ENCODE measurements at places on chromosomes 2 and 18.

GRCh38 chr2:163990101-163990500, 254.3 kb upstream of the FIGN start:
- DNase-seq, result no peak

GRCh38 chr2:177084607-177085006, 128.0 kb upstream of the HNRNPA3 start:
- no peak for DNase-seq

GRCh38 chr2:60976875-60977561, 40.5 kb upstream of the PEX13 start:
- no peak for DNase-seq

- DNase-seq, result no peak
These were observed 127.3 kb downstream of the MSH2 start for GRCh38 chr2:47530105-47530760.

DNA sequence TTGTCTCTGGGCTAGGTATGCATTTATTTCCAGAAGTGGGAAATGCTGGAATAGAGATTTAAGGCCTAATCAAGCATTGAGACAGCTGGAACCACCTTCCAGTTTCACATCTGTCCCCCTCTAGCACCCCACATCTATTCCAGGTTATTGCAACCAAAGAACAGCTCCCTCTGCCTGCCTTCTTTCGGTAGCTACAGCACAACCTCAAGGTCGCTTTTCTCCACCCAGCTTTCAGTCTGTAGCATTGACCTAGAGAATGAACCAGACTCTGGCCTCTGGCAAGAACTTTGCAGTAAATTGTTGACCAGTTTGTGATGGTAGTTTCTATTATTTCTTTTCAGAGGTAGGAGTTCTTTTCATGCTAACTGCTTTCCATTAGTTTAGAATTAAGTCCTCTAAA, 484.2 kb downstream of the DLGAP1 start:
- DNase-seq, result no peak

DNA sequence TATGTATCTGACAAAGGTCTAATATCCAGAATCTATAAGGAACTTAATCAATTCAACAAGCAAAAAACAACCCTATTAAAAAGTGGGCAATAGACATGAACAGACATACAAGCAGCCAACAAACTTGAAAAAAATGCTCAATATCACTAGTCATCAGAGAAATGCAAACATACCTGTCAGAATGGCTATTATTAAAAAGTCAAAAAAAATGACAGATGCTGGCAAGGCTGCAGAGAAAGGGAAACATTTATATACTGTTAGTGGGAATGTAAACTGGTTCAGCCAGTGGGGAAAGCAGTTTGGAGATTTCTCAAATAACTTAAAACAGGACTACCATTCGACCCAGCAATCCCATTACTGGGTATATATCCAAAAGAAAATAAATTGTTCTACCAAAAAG, 21.6 kb downstream of the SESTD1 start:
- DNase-seq, result no peak

DNA sequence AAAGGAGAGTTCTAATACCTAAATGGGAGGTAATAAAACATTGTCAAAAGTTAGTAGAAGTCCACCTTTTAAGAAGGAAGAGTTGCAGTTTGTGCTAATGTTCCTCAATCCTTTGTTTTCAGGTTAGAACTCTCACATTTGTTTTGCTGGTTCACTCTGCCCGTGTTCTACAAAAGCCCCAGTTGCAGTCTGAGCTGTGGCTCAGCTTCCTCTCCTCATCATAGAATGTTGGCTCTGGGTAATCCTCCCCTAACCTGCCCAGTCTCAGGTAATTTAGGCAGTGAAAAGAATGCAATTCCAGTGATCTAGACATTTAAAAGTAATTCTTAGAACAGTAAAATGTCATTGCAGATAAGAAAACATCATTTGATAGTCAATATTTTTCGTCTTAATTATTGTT, 1410.4 kb upstream of the ZEB2 start:
- no peak for DNase-seq

GRCh38 chr2:144213797-144214196, 306.1 kb downstream of the ZEB2 start:
- DNase-seq, result no peak

DNA sequence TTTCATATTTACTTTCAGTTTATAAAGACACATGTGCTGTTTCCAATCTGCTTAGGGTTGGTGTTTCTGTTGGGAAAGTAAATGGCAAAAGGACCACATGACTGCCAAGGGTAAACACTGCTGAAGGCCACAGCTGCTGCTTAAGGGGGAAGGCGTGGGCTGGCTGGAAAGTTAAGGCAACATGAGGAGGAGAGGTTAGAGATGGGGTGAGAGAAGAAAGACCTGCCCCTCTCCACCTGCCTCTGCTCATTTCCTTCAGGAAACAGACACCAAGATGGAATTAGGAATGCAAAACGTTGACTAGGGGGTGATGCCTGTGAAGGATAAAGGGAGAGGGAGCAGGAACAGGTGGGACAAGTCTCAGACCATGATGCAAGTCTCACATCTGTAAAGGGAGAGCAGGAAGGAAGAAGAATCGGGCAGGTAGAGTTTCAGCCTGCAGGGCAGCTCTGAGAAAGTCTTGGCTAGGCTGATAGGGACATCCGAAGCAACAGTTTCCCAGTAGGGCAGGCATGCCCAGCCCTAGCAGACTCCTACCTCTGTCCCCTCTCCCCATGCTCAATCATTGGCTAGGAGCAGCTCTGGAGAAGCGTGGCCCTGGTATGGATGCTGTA, 86.0 kb downstream of the CDC42EP3 start:
- DNase-seq, result no peak

- no peak for DNase-seq
These were observed 21.0 kb downstream of the HJURP start for GRCh38 chr2:233833345-233833744.

DNA sequence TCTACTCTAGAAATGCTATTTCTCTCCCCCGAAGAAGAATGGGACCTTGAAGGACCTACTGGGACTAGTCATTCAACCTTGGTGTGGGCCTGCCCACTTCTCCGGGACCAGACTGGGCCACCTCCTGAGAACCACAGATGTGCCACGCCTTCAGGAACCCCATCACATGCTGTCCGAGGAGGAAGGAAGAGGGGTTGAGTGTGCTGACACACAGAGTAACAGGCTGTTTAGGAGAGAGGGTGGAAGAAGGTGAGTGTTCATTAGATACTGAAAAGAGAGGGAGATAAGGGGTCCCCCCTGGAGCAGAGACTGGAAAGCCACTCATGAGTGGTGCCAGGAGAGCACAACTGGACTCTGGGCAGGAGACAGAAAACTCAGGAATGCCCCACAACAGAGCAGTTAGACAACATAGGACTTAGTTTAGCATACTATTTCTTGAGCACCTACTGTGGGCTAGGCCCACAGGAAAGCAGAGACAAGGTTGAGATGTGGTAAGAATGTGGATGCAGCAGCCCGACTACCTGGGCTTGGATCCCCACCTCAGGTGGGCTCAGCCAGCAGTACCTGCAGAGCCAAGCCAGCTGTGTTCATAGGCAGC, 286.4 kb upstream of the NCKAP5 start:
- DNase-seq, result no peak

- no peak for DNase-seq
These were observed 98.2 kb downstream of the DYNC1I2 start for GRCh38 chr2:171785450-171785849.

- no peak for DNase-seq
These were observed 168.1 kb downstream of the TRIB2 start for GRCh38 chr2:12884713-12885282.

GRCh38 chr18:48861181-48861708, 89.5 kb downstream of the SMAD7 start:
- DNase-seq, result no peak

DNA sequence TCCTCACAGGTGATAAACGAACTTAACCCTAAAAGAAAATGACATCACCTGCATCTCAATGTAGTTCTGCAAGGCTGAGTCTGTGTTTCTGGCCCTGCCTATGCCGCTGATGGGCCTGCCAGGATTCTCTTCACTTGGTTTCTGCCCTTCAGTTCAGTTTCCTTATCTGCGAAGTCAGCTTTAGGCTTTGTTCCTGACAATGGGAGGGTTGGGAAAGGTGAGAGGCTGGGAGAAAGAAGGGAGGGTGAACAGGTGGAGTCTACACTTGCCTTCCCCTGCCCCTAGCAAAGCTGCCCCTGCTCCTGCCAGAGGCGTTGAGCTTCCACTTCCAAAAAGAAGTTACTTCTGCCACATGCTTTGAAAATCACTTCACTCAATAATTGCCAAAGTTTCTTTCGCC, 124.0 kb upstream of the APCDD1 start:
- no peak for DNase-seq

DNA sequence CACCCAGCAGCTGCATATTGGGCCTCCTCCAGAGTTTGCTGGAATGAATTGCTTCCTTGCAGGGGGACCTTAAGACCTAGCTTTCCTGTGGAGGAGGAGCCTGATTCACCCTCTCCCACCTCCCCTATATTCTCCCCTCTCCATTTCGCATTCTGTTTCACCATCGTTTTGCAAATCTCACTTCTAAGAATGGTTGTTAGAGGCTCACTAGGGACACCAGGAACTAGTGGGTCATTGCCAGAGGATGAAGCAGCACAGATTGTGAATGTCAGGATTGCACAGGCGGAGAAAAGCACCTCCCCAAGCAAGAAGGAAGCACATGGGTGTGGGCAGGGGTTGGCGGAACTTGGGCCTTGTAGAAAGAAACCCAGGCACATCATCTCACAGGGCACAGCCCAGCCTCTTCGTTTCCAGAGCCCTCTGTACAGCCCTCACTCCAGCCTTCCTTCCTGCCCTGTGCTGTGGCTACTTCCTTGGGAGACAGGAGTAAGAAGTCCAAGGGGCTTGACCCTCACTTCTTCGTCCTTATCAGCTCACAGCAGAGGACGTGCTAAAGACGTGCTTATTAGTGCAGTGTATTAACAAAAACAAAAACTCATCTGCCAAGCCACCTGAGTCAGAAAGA, 63.4 kb downstream of the TACR1 start:
- DNase-seq, result no peak

- DNase-seq, result no peak
These were observed 177.0 kb upstream of the RBMS1 start for GRCh38 chr2:160670618-160671017.

DNA sequence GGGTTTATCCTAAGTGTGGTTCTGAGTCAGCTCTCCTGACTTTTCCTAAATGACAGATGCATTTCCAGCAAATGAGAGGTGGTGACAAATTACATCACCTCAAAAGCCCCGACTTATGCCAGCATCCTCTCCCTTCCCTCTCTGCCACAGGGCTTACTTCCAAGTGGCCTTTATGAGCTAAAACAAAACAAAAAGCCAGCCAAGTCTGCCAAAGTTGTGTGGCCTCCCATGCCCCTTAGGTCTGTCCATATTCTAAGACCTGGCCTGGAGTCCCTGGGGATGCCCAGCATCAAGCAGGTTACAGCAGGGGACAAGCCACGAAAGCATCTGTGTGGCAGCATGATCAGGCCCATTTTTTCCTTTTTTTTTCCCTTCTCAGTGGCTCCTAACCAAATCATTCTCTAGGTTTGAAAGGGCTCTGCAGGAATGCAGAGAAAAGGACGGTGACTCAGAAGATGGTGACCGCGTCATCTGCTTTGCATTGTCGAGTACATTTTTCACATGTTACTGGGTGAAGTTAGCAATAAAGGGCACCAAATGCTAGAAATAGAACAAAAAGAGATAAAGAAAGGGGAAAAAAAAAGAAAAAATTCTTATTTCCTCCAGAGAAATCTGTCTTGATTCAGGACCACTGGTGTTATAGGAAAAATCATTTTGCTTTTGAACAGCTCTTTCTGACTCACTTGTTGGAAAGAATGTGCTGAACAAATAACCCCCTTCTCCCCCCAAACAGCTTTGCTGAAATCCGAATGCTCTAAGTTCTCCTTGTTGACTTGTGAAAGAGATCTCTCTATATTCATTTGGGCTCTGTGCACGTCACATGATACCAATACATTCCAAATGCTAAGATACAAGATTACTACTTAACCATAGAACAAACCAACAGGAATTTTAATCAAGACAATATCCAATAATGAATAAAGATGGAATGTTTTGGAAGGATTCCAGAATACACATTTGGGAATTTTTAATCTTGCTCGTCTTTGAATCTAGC, 178.7 kb downstream of the EN1 start:
- DNase-seq, result no peak

DNA sequence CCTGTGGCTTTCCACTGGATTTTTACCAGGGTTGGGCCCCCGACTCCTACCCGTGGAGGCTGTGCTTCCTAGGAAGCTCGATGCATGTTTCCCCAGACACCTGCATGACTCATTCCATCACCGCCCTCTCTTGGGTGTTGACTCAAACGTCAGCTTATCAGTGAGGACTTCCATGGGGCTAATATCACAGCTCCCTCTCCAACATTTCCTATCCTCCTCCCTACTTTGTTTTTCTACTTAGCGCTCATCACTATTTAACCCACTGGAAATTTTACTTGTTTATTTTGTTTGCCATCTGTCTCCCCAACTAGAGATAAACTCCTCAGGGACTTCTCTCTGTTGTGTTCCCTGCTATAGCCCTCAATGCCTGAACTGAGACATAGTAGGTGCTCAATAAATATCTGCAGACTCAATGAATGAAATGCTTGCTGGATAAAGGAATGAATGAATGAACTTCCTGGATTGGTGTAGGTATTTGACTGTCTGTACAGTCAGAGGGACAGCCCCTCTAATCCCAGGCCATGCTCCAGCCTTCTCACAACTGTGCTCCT, 89.7 kb upstream of the MSH2 start:
- DNase-seq, result no peak

DNA sequence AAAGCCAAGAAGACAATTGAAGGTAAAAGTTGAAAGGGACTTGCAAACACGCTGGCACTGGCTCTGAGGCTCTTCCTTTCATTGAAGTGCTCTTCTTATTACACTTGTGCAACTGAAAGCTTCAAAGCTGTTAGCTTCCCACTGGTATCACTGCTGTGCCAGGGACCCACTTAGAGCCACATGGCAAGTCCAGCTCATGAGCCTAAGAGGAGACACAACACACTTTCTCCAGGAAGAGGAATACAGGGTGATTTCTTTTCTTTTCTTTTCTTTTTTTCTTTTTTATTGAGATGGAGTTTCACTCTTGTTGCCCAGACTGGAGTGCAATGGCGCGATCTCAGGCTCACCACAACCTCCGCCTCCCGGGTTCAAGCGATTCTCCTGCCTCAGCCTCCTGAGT, 218.2 kb downstream of the ATAD2B start:
- no peak for DNase-seq

- DNase-seq, result no peak
These were observed 13.3 kb downstream of the OBSL1 start for GRCh38 chr2:219557791-219558785.

GRCh38 chr18:10875811-10876210, 273.6 kb downstream of the PIEZO2 start:
- DNase-seq, result no peak

DNA sequence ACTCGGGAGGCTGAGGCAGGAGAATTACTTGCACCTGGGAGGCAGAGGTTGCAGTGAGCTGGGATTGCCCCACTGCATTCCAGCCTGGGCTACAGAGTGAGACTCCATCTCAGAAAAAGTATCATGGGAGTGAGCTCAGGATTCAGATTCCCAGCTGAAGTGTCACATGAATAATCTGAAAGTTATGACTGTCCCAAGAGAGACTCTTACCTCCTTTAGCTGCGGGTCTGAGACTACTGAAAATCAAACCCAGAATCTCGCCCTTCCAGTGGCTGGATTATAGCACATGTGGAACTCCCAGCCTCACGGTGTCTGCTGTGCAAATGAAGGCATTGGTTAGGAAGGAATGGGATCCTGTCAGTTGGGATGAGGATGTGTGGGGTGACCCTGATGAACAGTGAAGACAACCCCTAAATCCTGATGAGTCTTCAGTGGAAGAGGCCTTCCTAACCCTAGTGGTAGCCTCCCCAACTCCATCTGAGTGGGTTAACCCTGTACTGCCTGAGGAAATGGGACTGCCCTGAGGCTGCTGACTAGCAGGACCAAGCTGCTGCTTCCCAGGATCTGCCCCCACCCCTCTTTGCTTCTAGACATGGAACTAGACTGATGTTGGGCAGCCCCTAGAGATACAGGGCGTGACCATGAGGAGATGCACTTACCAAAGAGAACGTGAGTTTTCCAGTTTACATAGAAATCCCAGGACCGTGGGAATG, 16.5 kb downstream of the BOK start:
- DNase-seq, result no peak
